Retina (tissue), 1 donor: ENCODE measurements at places on chromosomes 12 and 14.

- no peak for DNase-seq
Measured at GRCh38 chr14:63663428-63664341, 22.0 kb upstream of the WDR89 start.

DNA sequence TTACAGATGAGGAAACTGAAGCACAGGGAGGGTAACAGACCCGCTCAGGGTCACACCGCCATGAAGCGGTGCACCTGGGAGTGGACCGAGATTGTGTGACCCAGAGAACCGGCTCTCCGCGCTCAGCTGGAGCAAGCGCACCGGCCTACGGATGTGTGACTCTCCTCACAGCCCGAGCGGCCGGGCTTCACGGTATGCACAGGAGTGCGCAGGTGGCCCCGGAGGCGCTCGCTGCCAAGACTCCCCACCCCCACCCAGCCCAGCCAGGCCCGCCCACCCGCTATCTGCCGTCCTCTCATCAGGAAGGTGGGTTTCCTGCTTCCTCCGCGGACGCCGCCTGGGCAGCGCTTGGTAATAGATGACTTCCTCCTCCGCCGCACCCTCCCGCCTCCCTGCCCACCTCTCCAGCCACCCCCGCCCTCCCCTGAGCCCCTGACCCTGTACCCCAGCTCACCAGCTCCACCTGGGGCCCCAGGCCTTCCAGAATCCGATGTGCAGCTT, 110.7 kb downstream of the NCOR2 start:
- no peak for DNase-seq

GRCh38 chr14:71532344-71532743, 399.9 kb upstream of the RGS6 start:
- no peak for DNase-seq

- no peak for DNase-seq
Measured at GRCh38 chr12:68565391-68565903, 45.3 kb upstream of the RAP1B start.

- no peak for DNase-seq
Measured at GRCh38 chr14:70084226-70084625, 104.5 kb downstream of the SLC8A3 start.

- DNase-seq, result no peak
Measured at GRCh38 chr14:96634481-96634880, 132.3 kb downstream of the PAPOLA start.

- DNase-seq, result no peak
Measured at GRCh38 chr12:26233631-26234030, 38.3 kb downstream of the SSPN start.

- no peak for DNase-seq
Measured at GRCh38 chr12:118694128-118694775, 287.1 kb upstream of the SRRM4 start.

DNA sequence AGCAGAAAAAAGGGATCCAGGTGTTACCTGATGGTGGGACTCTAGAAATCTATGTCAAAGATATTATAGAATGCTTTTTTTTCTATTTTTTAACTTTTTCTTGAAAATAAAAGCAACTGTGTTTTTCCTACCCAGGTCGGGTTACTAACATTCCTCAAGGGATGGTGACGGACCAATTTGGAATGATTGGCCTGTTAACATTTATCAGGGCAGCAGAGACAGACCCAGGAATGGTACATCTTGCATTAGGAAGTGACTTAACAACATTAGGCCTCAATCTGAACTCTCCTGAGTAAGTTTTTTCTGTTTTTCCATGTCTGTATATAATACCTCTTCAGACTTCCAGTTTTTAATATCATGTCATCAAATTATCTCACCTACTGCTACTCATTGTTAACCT, 27.6 kb upstream of the KCNMB4 start:
- DNase-seq, result no peak

DNA sequence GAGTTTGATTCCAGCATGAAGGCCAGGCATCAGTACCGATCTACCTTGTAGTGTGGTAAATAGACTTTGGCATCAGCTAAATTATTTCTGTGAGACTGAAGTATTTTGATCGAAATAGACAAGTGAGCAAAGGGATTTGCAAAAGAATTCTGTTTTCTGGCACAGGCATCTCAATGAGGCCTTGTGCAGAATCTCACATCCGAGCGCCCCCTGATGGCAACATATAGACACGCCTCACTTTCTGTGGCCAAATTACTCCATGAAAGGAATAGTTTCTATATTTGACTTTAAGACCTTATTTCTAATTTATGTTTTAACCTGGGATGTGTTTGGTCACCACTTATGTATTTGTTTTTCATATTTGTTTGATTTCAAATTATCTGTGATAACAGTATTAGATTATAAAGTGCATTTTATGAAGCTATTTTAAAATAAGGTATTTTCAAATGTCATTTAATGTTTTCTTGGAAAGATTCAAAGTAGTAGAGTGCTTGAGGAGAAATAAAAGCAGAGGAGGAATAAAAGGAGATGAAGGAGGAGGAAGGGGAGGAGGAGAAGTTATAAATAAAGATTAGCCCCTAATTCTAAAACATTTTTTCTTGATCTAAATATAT, 731.9 kb downstream of the NRXN3 start:
- peak; percentile 41 for DNase-seq

DNA sequence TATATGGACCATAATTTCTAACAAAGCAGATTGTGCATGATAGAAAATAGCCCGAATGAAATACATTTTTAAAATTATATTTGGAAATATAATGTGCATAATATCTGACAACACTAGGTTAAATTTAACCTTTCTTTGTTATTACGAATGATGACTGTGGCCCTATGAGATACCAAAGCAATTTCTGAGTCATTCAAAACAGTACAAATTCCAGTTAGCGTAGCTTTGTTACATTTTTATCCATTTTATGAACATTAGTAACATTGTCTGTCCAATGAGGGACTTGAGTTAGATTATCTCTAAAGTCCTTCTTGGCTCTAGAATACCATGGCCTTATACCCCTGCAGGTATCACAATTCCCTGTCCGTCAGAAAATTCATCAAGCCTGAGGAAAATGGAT, 39.0 kb upstream of the REP15 start:
- no peak for DNase-seq
